ENCODE measurements at places on chromosomes 11 and 22.

- no peak for DNase-seq
These were observed 36.6 kb downstream of the KCNJ1 start for GRCh38 chr11:128830290-128831173.

DNA sequence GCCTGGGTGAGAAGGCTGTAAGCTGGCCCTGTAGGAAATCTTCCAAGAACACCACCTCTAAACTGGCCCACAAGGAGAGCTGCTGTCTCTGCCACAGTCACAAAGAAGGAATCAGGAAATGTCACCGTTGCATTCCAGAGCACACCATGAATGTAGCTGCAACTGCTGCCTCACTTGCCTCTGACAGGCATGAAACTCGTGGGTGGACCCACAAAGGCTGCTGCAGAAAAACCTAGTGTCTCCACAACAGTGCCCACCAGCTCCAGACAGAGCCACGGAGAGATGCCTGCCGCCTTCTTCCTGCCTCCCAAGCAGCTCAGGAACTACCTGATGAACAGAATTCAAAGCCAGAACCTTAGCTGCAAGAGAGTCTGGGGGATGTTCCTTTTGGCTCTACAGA is 10.5 kb downstream of the DNAJB13 start:
- DNase-seq = no peak

- no peak for DNase-seq
These were observed 5.1 kb upstream of the SAAL1 start for GRCh38 chr11:18111005-18111404.

DNA sequence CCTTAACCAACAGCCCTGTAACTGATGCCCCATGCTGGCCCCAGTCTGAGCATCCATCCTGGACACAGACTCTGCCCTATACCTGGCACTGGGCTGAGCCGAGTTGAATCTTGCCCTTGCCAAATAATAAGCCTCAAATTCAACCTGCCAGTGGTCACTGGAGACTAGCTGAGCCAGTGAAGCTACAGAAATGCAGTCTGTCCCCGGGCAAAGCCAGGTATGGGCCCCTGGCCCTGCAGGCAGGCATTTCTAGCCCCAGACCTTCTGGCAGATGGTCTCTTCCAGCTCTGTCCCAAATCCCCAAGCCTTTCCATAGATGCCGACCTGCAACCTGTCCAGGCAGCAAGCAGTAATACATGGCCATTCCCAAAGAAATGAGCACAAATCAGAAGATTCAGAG is 4.7 kb downstream of the CLPB start:
- no peak for DNase-seq

- no peak for DNase-seq
These were observed 3.1 kb downstream of the CSNK2A3 start for GRCh38 chr11:11349870-11350337.

GRCh38 chr22:20315337-20316216 is 4.3 kb downstream of the DGCR6L start:
- DNase-seq = no peak

DNA sequence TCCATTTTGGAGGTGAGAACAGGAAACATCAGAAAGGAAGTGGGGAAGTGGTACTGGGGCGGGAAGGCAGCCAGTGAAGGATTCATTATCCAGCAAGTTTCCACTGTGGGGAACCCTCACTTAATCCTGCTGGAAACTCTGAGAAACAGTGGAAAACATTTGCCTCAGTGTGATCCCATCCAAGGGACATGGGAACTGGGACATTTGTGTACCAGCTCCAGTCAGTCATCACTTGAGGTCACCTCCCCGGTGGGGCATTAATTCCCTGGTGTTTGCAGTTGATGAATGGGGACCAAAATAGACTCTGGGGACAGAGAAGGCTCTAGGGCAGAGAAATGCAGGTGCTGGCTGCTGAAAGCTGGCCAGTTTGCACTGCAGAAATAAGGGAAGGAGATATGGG is 599.9 kb downstream of the BUD13 start:
- no peak for DNase-seq

- DNase-seq = no peak
These were observed 4.3 kb downstream of the SLC15A3 start for GRCh38 chr11:60947700-60948099.

GRCh38 chr11:59551659-59552521 is 40.6 kb downstream of the OR4D9 start:
- DNase-seq = no peak

GRCh38 chr11:68009391-68010089 is 587 bp upstream of the ALDH3B1 start:
- DNase-seq = no peak

DNA sequence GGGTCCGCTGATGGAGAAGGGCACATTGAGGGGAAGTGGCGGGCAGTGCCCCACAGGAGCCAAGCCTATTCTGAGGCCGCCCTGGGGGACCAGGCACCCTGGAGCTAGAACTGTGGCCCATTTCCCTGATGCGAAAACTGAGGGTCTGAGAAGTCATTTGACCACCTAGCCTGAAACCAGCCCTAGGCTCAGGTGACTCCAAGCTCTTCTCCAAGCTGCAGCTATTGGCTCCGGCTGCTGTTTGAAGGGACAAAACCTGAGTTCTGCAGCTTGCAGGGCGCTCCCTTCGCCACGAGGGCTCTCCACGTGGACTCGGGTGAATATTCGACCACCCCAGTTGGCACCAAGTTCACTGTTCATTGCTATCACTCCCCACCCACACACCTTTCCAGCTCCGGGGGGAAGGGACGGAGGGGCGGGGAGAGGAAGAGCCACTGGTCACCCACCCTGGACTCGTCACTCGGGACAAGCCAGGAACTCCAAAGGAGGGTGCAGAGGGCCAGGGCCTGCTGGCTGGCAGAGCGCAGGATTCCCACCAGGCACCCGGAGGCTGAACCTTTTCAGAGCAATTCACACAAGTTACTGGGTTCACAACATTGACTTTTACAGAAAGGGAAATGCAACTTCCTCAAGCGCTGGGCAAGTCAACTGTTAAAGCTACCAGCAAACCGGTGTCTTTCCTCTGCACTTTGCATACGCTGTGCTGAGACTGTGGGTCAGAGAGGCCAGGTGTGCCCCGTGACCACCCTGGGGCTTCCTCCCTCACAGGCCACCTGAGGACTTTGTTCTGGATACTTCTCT is 1.1 kb upstream of the RAC2 start:
- peak; percentile 17 for DNase-seq

DNA sequence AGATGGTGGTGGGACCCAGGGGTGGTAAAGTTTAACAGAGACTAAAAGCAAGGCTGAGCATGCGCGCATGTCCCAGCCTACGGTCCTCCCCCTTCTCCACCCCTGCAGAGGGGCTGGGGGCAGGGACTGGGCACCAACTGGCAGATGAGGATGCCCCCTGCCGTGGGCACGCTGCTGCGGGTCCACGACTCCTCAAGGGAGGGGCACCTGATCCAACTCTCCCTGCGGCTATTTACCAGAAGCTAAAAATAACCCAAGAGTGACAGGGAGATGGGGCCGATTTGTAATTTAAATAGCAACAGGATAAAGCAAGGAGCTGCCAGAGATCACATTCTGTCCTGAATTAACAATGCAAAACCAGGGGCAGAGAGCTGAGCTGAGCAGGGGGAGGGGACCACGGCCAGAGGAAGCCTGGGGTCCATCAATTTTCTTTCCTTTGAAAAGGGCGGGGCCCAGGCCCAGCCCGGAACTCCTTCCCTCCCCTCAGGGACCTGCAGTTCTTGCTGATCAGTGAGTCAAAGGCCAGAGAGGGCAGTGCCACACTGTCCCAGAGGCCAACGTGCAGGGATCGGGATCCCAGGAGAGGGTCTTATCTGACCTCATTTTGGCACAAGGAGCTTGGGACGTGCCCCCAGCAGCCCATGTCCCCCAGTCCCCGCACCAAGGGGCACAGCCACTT is 8.1 kb upstream of the DGKZ start:
- DNase-seq = no peak

DNA sequence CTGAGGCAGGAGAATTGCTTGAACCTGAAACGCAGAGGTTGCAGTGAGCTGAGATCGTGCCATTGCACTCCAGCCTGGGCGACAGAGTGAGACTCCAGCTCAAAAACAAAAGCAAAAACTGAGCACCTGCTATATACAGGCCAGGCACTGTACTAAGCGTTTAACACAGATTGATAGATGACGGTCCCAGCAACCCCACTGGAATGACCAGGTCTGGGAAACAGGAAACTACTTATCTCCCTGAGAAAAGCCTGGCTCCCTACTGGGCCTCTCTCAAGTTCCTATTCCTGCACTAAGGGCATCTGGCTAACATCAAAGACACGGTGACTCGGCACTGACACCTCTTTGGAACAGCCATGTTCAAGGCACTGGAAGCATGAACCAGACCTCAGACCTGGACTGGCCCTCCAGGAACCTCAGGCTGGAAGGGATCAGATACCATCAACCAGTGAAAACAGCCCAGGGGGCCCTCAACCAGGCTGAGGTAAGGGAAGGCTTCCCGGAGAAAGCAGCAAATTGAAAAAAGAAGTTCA is 16.6 kb downstream of the ARAP1 start:
- no peak for DNase-seq

- DNase-seq = peak; percentile 74
These were observed 49.1 kb downstream of the MICAL2 start for GRCh38 chr11:12159351-12160099.

- DNase-seq = no peak
These were observed 20.6 kb upstream of the AP1B1 start for GRCh38 chr22:29408940-29409339.

GRCh38 chr22:24827296-24827695 is 21.3 kb downstream of the SGSM1 start:
- DNase-seq = no peak

DNA sequence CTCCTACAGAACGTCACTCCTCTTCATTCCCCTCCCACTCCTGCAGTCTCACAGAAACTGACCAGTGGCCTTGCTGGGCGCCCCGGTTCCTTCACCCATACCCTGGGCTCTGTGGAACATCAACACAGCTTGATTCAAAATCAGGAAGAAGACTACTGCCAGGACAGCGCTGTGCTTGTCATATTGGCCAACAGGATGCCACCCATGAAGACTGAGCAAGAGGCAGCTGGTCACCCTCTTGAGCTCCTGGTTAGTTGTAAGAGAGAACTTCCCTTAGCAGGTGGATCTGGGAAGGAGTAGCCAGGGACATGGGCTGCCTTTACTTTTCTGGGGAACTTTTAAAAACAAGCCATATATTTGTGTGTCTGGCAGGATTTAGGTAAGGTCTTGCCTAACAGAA is 110.4 kb upstream of the TIMP3 start:
- no peak for DNase-seq

DNA sequence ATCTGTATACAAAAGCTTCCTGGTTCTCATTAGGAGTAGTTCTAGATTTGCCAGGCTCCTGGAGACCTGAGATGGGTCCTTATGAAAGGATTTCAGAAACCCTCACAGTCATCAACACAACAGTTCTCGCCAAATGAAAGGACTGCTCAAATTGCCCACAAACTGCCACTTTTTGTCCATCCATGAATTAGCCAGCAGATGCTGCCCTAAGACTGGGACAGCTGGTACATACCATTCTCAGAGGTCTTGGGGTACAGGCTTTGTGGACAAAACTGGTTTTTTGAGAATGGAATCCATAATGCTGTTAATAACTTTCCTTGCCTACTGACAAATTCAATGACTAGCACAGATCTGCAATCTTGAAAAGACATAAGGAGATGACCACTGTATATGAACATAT is 23.4 kb upstream of the BDNF start:
- DNase-seq = no peak

- no peak for DNase-seq
These were observed 432.2 kb upstream of the ANO3 start for GRCh38 chr11:25899617-25900160.

GRCh38 chr11:92703449-92703830 is 266.0 kb upstream of the MTNR1B start:
- DNase-seq = no peak

GRCh38 chr11:76602431-76602861 is 68.1 kb downstream of the LRRC32 start:
- DNase-seq = no peak

DNA sequence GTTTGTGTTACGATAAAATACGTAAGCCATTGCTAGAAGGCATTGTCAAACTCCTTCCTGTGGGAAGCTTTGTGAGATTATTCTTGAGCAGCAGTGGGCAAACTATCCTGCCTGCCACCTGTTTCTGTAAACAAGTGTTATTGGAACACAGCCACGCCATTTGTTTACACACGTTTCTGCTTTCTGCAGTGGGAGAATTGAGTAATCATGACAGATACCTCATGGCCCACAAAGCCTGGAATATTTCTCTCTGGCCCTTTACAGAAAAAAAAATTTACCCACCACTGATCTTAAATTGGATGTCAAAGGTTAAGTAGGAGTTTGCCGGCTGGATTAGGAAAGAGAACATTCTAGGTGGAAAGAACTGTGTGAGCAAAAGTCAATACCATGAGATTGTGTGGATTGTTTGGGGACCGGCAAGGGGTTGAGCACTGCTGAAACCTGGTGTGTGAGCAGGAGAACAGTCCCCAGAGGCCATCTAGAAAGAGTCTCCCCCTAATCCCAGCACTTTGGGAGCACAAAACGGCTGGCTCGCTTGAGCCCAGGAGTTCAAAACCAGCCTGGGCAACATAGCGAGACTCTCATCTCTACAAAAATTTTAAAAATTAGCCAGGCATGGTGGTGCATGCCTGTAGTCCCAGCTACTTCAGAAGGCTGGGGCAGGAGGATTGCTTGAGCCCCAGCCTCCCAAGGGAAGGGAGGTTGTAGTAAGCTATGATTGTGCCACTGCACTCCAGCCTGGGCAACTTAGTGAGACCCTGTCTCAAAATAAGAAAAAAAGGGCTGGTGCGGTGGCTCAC is 6.0 kb upstream of the PLA2G6 start:
- no peak for DNase-seq

DNA sequence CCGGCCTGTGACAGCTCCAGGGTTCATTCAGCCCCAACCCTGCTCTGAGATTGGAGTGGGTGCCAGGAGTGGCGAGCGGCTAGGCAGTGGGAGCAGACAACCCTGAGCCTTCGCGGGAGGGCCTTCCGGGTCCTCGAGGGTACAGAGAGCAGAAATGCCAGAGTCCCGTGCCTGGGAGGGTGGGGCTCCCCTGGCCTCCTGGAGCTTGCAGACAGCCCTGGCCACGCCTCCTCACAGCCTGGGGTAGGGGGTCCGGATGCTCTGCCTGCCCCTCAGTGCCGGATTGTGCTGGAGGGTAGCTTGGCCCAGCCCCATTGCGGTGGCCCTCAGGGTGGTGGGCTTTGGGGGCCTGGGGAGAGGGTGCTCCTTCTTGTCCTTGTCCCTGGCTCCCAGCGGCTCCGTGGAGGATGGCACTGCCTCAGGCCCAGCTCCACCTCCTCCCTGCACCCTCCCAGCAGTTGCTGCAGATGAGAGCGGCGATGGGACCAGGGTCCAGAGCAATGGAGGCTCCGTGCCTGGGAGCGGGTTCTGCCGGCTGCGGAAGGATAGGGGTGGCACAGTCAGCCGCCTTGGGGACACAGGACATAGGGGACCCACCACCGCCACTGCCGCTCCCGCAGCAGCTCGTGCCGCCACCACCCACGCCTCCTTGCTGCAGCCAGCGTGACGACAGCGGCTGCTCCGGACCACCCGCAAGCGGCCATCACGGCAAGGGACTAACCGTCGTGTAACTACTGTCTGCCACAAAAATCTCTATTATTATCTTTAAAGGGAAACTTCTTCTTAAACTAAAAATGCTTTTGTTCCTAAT is 34.9 kb upstream of the OR10G7 start:
- DNase-seq = no peak

Data from SIG-M5 (cell line).